ENCODE measurements at places on chromosomes 6 and 20. TPM values are rescaled to one million over a fixed set of nuclear protein-coding genes. Genes with fewer than 3 reads are reported as not detected.
A peak's percentile ranks its signal among the peaks of the same experiment; 100 is the strongest.

GRCh38 chr20:3613821-3614440, 49.3 kb downstream of the GFRA4 start:
- peak; percentile 10 for DNase-seq

DNA sequence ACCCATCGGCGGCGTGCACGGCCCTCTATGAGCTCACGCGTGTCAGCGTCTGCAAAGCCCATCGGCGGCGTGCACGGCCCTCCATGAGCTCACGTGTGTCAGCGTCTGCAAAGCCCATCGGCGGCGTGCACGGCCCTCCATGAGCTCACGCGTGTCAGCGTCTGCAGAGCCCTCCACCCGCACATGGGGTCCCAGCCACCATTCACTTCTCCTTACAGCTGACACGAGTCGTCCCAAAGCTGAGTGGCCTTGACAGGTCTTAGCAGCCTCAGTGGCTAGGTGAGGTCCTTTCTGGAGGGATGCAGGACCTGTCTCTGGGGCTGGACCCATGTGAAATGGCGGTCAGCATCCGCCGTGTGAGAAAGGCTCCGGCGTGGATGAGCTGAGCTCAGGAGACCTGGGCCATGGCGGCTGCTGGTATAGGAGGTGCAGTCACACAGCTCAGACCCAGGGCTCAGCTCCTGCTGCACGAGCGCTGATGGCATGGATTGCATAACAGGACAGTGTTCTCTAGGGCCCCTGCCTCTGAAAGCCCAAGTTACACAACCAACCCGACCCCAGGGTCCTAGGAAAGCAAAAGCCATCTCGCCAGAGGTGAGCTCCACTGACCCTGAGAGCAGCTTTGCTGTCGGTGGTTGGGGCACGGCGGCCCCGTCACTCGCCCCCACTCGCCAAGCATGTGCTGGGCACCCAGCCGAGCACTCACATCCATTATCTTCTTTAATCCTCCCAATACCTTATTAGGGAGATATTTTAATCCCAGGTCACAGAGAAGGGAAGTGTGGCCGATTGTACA, 38.9 kb downstream of the DLL1 start:
- no peak for DNase-seq

GRCh38 chr20:32968478-32969241, 35.6 kb downstream of the SUN5 start:
- peak; percentile 90 for DNase-seq

The RAET1L gene
- not detected for total RNA-seq

The HDGFL1 gene
- not detected for total RNA-seq

- peak; percentile 88 for DNase-seq
These were observed 12.0 kb upstream of the PTPN1 start for GRCh38 chr20:50498071-50498776.

DNA sequence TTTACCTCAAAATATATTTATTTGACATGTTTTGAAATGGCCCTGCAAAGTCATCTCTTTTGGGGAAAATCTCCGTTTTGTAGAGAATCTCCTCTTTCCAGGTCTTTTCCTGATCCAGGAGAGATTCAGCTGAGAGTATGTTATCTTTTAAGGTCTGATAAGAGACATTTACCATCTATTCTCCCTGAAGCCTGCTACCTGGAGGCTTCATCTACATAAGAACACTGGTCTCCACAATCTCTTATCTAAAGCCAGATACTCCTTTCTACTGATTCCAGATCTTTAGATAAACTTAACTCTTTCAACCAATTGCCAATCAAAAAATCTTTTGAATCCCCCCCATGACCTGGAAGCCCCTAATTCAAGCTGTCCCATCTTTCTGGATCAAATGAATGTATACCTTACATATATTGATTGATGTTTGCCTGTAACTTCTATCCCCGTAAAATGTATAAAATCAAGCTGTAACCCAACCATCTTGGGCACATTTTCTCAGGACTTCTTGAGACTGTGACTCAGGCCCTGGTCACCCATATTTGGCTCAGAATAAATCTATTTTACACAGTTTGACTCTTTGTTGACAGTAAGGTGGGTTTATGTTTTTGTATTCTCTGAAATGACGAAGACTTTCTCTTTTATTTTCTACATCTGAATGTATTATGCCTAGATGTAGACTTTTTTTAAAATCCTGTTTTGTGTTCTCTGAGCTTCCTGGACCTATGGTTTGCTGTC, 95.5 kb downstream of the ECT2L start:
- no peak for DNase-seq

Data from osteoblast (primary cell).